Right lung (tissue), 10 donors: ENCODE measurements at places on chromosomes 7 and 10.

DNA sequence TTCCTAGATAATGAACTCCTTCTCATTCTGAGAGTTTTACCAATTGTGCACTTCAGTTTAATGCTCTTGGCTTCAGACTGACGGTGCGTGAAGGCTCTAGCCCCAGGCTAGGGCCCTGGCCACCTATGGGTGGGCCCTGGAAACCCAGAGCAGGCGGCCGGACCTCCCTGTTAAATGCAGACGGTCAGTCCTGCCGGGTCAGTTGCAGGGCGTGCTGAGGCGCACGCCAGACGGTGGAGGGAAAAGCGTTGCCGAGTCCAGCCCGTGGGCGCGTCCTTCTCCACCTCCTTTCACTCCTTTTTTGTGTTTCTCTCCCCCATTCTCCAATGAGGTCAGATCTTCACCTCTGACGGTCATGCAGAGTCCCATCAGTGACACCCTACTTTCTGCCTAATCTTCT lies 2.3 kb downstream of the DPYSL4 start:
- no peak for DNase-seq

DNA sequence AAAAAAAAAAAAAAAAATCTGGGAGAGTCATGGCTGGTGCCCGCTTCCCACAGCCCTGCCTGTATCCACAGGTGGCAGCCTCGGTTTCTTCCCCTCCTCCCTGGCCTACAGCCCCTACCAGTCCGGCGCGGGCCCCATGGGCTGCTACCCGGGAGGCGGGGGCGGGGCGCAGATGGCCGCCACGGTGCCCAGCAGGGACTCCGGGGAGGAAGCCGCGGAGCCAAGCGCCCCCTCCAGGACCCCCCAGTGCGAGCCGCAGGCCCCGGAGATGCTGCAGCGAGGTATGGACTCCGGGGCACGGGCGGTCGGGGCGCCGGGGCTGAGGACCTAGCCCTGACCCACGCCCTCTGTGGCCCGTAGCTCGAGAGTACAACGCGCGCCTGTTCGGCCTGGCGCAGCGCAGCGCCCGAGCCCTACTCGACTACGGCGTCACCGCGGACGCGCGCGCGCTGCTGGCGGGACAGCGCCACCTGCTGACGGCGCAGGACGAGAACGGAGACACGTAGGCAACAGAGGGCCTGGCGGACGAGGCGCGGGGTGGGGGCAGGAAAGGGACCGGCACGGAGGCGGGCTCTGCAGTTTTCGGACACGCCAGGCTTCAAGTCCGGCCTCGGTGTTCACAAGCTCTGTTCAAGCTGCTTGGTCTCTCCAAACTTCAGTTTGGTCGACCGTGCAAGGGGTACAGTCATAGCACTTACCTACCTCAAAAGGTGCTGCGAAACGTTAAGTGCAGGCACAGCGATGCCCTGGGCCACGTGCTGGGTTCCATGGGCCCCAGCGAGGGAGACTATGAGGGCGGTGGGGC lies 3.9 kb downstream of the NFKB2 start:
- DNase-seq, result peak; percentile 87

DNA sequence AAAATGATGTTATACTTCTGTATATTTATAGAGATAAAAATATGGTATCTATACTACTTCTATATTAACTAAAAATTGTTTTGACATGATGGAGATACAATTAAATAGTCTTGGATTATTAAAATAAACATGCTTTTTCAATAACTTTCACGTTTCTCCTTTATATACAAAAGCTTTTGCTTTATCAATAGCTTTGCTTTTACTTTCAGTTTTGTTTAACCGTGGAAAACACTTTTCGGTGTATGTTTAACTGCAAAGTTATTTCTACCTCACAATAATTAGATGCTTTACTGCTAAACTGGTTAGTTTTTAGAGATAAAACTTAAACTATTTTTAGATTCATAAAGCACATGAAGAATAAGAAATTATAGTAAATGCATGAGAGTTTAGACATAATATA lies 432.1 kb upstream of the PCDH15 start:
- no peak for DNase-seq

DNA sequence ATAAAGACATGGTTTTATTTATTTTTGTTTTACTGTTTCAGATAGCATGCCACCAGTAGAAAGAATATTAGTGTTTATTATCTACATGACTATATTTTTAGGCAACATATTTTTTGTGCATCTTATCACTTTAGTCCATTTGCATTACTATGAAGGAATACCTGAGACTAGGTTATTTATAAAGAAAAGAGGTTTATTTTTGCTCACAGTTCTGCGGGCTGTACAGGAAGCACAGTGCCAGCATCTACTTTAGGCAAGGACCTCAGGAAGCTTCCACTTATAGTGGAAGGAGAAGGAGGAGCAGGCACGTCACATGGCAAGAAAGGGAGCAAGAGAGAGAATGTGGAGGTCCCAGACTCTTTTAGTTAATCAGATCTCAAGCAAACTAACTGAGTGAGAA lies 5.7 kb downstream of the CAV2 start:
- no peak for DNase-seq

DNA sequence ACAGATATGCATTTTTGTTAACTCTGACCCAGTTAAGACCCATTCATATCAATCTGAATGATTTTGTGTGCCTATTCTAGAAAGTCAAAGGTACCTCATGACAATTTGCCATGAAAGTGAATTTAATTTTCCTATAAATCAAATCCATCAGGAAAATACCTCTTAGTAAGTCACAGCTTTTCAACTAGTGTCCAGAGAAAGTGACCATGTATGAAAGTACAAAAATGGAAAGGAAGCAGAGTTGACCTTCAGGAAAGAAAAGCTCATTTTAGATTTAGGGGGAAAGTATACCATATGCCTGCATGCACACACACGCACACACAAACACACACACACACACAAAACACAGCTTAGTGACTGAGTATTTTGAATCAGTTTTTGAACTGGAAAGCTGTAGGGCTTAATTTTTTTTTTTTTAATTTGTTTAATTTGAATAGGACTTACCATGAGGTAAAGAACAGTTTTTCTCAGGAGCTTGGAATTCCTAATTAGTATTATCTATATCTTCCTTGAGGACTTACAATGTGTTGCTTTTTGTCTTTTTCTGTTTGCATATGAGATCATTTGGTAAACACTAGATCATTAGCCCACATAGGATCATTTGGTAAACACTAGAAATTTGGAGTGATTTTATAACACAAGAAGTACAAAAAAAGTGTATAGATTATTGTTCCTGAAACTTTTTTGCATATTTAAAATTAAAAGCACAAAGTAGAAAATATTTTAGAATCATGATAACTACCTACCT lies 61.6 kb downstream of the ZNF277 start:
- DNase-seq, result no peak

DNA sequence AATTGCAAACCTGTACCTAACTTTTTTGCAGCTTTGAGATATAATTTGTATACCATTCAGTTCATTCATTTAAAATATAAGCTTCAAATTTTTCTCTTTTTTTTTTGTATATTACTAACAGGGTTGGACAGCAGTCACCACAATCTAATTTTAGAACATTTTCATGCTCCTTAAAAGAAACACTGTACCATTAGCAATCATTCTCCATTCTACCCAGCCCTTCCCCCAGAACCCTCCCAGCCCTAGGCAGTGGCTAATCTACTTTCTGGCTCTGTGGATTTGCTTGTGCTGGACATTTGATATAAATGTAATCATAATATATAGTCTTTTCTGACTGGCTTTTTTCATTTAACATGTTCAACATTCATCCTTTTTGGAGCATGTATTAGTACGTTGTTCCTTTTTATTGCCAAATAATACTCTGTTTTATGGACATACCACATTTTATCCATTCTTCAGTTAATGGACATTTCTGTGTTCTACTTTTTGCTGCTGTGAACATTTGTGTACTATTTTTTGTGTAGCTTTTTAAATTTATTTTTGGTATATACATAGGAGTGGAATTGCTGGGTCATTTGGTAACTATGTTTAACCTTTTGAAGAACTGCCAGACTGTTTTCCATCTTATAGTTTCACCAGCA lies 40.9 kb upstream of the ST7 start:
- DNase-seq, result no peak

DNA sequence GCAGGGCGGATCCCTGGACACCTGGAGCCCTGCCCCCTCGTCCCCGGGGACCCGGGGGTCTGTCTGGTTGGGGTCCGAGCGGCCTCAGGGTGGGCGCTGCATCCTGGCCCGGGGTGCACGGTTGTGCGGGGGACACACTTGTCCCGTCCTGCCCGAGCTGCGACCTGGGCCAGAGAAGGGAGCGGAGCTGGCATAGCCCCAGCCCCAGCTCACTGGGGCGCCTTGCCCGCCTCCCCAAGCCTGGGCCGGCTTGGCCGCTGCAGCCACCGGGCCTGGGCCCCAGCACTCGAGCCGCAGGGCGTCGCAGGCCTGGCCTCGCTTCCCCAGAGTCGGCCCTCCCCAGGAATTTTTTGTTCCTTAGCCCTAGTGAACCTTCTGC lies 54.5 kb downstream of the GLRX3 start:
- DNase-seq, result peak; percentile 16

- no peak for DNase-seq
These were observed 557.4 kb upstream of the ADARB2 start for GRCh38 chr10:2294739-2295138.

DNA sequence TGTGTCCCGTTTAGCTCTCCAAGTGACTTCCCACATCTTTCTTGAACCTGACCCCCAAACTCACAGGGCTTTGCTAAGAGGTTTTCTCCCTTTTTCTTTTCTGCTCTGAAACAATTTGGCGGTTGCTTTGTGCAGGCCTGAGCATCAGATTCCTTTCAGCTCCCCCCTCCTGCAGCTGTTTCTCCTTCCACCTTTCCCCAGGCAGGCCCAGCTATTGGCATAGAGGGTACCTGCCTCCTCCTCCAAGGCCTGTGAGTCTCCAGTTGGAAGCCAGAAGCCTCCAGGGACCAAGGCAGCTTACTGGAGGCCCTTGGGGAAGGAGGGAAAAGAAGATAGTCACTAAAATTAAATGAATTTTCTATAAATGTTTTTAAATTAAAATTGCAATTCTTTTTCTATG lies 7.7 kb downstream of the VAX1 start:
- DNase-seq, result no peak

DNA sequence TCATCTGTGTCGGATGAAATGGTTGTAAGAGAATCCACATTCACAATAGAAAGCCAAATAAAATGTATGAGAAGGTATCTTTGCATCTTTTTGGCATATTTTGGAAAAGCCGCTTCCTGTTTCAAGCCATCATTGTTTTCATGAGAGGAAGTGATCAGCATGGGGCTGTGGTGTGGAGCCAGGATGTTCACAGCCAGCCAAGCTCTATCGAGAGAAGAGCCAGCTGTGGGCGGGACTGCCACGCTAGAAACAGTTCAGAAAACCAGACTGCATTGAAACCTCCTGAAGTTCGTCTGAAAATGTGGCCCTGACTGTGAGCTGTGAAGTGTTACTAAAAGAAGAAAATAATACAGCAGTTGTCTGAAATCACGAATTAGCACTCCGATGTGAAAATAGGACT lies 21.2 kb upstream of the NPS start:
- peak; percentile 21 for DNase-seq

GRCh38 chr7:4282434-4283223 lies 399.5 kb upstream of the FOXK1 start:
- DNase-seq, result no peak

- DNase-seq, result no peak
These were observed 300.2 kb downstream of the NEBL start for GRCh38 chr10:20596911-20597310.

DNA sequence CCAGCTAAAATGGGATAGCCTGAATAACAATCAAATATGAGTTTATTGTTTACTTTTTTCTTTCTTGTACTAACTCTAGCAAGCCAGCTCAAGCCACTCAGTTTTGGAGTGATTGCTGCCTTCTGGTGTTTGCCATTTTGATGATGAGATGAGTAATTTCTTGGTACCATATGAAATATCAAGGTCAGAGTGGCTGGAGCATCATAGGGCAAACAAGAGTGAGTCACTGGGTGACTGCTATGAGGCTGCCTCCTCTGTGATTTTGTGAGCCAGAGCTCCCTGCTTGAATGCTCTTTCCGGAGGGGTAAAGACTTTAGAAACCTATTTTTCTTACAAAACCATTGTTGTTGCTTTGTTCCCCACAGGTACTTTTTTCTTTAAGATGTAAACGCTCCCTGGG lies 295.6 kb downstream of the PRKG1 start:
- no peak for DNase-seq

DNA sequence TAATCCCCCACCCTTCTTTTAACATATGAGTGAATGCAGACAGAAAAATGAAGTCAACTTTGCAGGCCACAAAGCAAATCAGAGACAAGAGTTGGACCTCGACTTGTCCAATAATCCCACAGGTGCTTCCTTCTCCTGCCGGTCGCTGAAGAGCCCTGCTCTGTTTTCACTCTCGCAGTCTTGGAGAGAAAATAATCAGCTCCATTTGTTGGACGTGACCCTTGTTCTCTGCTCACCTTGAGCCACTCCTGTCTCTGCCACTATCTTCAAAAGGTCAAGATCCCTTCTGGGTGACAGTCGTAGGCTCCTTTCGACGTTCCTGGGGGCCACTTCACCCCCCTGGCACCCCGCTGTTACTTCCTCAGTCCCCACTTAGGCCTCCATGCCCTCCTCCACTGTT lies 2.8 kb upstream of the KLF6 start:
- DNase-seq, result no peak

DNA sequence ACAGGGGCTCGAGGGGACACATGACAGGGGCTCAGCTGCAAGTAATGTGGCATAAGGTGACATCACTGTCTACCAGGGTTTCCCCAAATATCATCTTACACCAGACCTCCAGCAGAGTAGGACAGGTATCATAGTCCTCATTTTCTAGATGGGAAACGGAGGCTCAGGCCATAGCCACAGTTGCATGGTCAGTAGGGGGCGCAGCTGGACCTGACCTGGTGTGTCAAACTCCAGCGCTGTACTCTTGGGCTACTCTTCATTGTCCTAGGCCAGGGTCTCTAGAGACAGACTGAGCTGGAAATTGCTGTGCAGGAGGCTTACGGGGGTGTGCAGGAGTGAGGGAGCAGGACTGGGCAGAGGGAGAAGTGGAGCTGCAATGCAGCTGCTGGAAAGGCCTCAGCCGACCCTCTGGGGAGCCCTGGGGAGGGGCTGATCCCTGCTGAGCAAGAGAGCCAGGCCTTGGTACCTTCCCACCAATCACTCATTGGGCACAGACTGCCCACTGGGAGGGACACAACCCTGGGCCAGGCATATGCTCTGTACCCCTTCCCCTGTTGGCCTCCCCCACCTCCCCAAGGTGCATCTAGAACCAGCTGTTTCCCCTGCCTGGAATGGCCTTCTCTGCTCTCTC lies 89.9 kb downstream of the CDH23 start:
- DNase-seq, result no peak

- no peak for DNase-seq
These were observed 486 bp upstream of the LHFPL3 start for GRCh38 chr7:104327938-104328295.
